Bone marrow (tissue), 2 donors: ENCODE measurements at places on chromosomes 5 and 9.
A peak's percentile ranks its signal among the peaks of the same experiment; 100 is the strongest.

DNA sequence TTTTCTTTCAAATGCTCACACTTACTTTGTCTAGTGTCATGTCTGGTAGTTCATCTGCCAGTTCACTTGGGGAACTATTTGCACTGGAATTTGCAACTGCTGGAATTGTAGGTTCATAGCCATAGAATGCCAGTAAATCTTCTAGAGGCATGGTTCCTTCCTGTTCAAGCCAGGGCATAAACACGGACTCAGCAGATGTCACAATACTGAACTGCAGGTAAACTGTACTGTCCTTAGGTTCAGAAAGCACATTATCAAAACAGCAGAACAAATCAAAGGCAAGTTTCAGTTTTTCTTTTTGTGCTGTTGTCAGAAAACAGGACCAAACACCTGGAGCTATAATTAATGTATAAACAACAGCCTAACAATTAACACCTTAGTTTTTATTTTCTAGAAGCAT, 13.1 kb downstream of the MIER3 start:
- DNase-seq: no peak

- DNase-seq: no peak
These were observed 187.9 kb upstream of the ELL2 start for GRCh38 chr5:96149546-96149945.

GRCh38 chr5:123209502-123210027, 120.5 kb downstream of the PRDM6 start:
- no peak for DNase-seq

GRCh38 chr5:82176115-82176814, 101.9 kb downstream of the RPS23 start:
- no peak for DNase-seq

- DNase-seq: peak; percentile 13
These were observed 187.9 kb downstream of the PALM2AKAP2 start for GRCh38 chr9:109967651-109968642.

DNA sequence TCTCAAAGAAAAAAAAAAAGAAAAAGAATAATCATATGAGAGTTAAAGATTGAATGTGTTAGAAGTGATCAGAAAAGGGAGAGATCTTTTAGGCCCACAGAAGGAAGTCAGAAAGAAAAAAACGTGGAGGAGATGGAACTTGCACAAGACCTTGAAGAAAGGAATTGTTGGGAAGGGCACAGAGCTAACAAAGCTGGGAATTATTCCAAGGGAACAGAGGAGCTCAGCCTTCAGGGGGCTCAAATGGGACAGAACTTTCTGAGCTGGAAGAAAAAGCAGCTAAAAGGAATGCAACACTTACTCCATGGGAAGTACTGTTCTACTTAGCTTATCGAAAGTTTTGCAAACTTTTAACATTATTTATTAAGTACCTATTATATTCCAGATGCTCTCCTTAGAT, 153.4 kb upstream of the ADRA1B start:
- no peak for DNase-seq

- no peak for DNase-seq
These were observed 341.6 kb downstream of the ZNF608 start for GRCh38 chr5:124404796-124405195.

GRCh38 chr9:31027678-31028077, 1356.8 kb upstream of the ACO1 start:
- no peak for DNase-seq

GRCh38 chr5:78550891-78551290, 97.7 kb downstream of the LHFPL2 start:
- DNase-seq: no peak

DNA sequence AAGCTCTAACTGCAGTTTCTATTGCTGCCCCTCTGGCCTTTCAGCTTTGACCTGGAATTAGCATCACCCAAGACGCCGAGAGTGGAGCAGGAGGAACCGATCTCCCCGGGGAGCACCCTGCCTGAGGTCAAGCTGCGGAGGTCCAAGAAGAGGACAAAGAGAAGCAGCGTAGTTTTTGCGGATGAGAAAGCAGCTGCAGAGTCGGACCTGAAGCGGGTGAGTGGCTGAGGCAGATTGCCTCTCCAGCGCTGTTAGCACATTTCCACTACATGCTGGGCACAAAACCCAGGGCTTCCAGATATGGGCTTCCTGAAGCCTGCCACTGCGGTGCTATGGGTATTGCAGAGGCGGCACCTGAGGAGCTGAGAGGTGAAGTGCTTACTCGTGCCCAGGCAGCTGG, 26.8 kb upstream of the FOXI1 start:
- no peak for DNase-seq

GRCh38 chr5:18003312-18003711, 369.1 kb downstream of the TAF11L14 start:
- no peak for DNase-seq
